ENCODE measurements at places on chromosomes 12 and 14.

GRCh38 chr12:24072302-24072701 is 122.8 kb upstream of the SOX5 start:
- DNase-seq = no peak

GRCh38 chr12:93358821-93359220 is 18.9 kb upstream of the NUDT4 start:
- no peak for DNase-seq

GRCh38 chr12:112230136-112230535 is 104.8 kb downstream of the TRAFD1 start:
- DNase-seq = no peak

DNA sequence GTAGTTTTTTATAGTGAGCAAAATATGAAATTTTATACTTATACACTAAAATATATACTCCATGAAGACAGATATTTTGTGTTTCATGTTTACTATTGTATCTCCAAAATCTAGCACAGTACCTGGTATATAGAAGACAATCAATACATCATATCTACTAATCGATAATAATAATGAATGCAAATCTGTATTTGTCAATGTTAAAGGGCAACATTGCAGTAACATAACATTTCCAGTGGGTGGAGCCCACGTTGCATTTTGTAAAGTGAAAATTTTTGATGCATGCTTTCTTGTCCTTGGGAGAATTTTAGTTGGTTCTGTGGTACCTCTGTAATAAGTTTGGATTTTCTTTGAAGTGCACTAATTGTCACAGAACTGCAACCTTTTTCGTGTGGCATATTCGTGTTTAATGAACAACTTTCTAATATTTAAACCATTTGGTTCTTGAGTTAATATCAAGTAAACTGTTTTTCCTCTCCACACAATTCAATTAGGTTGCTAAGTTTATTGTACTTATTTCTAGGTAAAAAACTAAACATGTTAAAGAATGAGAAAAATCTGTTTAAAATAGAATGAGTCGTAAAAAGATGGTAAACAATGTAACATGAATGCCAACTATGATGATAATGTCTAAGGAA is 47.4 kb downstream of the AVPR1A start:
- DNase-seq = no peak

- no peak for DNase-seq
Observed at GRCh38 chr14:31203414-31203742, 4.2 kb downstream of the HECTD1 start.

All from retinal pigment epithelial cell (primary cell).